ENCODE measurements at places on chromosomes 1 and 21. TPM values are rescaled to one million over a fixed set of nuclear protein-coding genes. Genes with fewer than 3 reads are reported as not detected.

SH3BGR gene
- total RNA-seq = 0.49 TPM

CFHR5 gene
- total RNA-seq = not detected

KRTAP19-1 gene
- not detected for total RNA-seq

GBP6 gene
- total RNA-seq = not detected

TRNP1 gene
- 300 TPM for total RNA-seq

BTBD19 gene
- 2.6 TPM for total RNA-seq

LDLRAD2 gene
- 0.14 TPM for total RNA-seq

PAPPA2 gene
- total RNA-seq = 0.02 TPM

OPTC gene
- not detected for total RNA-seq

HSF2BP gene
- 2.4 TPM for total RNA-seq

OR10Z1 gene
- total RNA-seq = not detected

AGT gene
- total RNA-seq = 0.15 TPM

INPP5B gene
- 4.9 TPM for total RNA-seq

SLC1A7 gene
- not detected for total RNA-seq

GUK1 gene
- total RNA-seq = 156 TPM

PADI4 gene
- total RNA-seq = not detected

GPR25 gene
- total RNA-seq = not detected

RHOU gene
- 18.4 TPM for total RNA-seq

TPM3 gene
- 634 TPM for total RNA-seq

S100A13 gene
- total RNA-seq = 177 TPM

FCN3 gene
- not detected for total RNA-seq

TMPRSS2 gene
- total RNA-seq = 0.13 TPM

IL6R gene
- 22.9 TPM for total RNA-seq

RNF223 gene
- 0.22 TPM for total RNA-seq

TIMM17A gene
- 94.7 TPM for total RNA-seq

AHDC1 gene
- total RNA-seq = 19.1 TPM

DENND1B gene
- 1.6 TPM for total RNA-seq

FAM151A gene
- total RNA-seq = 0.26 TPM

SCAMP3 gene
- total RNA-seq = 128 TPM

RIMS3 gene
- 1.3 TPM for total RNA-seq

IL22RA1 gene
- total RNA-seq = 9.7 TPM

FAM78B gene
- total RNA-seq = 0.31 TPM

CD164L2 gene
- total RNA-seq = not detected

PLEKHG5 gene
- total RNA-seq = 3.5 TPM

S100A1 gene
- total RNA-seq = 0.87 TPM

SELENON gene
- total RNA-seq = 64.5 TPM

SMCP gene
- not detected for total RNA-seq

PLA2G5 gene
- not detected for total RNA-seq

PCP4L1 gene
- 0.06 TPM for total RNA-seq

SPRR2B gene
- not detected for total RNA-seq

PRDX1 gene
- 1,895 TPM for total RNA-seq

TNNT2 gene
- total RNA-seq = 0.17 TPM

FCRL6 gene
- not detected for total RNA-seq

C1orf122 gene
- 60.2 TPM for total RNA-seq

C1orf185 gene
- total RNA-seq = not detected

SLC6A9 gene
- 13.2 TPM for total RNA-seq

ZNF692 gene
- 18.1 TPM for total RNA-seq

PRKCZ gene
- total RNA-seq = 8.0 TPM

All from A549 treated with AZD2906 at 1 μM for 4 hours (cell line).